ENCODE measurements at places on chromosomes 12 and 14.
A peak's percentile ranks its signal among the peaks of the same experiment; 100 is the strongest.

DNA sequence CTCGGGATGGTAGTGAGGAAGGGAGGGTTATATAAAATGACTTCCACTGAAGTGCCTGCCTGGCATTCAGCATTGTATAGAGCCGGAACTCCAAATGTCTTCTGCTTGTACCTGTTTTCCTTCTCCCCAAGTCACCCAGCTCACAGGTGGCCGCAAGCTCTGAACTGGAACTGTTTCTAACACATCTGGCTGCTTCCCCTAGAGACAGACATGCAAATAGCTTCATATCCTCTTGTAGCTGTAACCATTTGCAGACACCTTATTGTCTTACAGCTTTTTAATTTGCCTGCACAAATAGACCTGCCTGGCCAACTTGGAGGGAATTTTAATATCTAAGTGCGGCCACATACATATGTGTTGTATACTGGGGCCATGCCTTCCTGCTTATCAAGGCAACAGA, 126.0 kb downstream of the CHST11 start:
- DNase-seq = no peak

GRCh38 chr14:36130186-36130585, 46.3 kb downstream of the PTCSC3 start:
- no peak for DNase-seq

DNA sequence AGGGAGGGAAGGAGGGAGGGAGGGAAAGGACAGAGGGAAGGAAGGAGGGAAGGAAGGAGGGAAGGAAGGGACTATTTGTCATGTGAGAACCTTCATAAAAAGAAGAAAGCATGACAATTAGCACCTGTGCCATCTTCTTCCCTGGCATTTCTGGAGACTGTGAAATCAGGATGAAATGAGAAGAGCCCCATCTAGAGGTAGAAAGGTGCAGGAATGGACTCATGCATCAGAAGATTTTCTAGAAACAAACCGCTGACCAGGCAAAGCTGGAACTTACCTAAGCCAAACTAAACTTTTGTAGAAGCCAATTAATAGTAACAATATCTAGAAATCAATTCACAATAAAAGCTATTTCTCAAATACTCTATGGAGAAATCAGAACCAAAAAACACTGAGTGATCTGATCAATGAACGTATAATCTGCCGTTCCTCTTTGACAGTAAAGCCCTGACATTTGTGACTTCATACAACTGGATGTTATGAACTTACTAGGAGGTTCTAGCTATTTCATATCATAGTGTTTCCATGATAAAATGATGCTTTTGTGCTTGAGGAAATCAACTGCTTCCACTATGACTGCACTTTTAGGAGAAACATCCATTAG, 24.4 kb upstream of the CRACR2A start:
- no peak for DNase-seq

GRCh38 chr12:55839345-55840140, 3.2 kb downstream of the MMP19 start:
- no peak for DNase-seq

DNA sequence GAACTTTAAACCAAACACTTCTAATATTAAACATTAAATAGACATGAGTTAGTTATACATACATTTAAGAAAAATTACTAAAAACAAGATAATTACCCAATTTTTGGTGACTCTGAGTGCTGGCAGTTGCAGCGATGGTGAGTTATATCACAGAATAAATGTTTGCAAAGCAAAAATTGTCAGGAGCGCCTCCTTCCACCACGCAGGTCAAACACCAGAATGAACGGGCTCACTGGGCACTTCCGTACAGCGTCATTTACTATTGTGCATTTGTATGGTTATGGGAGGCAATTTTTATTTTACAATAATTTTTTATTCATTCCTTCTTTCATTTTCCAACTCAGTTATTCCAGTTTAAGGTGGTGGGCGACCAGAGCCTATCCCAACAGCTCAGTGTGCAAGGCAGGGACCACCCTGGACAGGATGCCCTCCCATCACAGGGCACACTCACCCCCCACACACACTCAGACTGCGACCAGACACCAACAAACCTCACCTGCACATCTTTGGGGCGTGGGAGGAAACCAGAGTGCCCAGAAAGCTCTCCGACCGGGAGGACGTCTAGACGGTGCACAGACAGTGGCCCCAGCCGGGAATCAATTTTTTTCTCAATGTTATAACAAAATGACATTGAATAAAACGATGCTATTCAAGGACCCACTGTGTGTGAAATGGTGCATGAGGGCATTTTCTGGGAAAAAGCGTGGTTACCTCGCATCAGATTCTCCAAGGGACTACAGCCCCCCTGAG, 67.2 kb downstream of the TESC start:
- DNase-seq = no peak

GRCh38 chr12:98399532-98399931, 115.9 kb upstream of the TMPO start:
- DNase-seq = peak; percentile 58

- DNase-seq = no peak
Measured at GRCh38 chr12:3885277-3886094, 12.3 kb upstream of the PARP11 start.

GRCh38 chr12:41485203-41485602, 297.1 kb downstream of the PDZRN4 start:
- no peak for DNase-seq

- DNase-seq = no peak
Measured at GRCh38 chr12:726281-727140, 25.9 kb upstream of the WNK1 start.

- no peak for DNase-seq
Measured at GRCh38 chr14:91606851-91607250, 96.7 kb upstream of the PPP4R3A start.

- no peak for DNase-seq
Measured at GRCh38 chr14:95543021-95543420, 8.2 kb downstream of the GLRX5 start.

- DNase-seq = no peak
Measured at GRCh38 chr12:14473707-14474287, 93.9 kb downstream of the PLBD1 start.

DNA sequence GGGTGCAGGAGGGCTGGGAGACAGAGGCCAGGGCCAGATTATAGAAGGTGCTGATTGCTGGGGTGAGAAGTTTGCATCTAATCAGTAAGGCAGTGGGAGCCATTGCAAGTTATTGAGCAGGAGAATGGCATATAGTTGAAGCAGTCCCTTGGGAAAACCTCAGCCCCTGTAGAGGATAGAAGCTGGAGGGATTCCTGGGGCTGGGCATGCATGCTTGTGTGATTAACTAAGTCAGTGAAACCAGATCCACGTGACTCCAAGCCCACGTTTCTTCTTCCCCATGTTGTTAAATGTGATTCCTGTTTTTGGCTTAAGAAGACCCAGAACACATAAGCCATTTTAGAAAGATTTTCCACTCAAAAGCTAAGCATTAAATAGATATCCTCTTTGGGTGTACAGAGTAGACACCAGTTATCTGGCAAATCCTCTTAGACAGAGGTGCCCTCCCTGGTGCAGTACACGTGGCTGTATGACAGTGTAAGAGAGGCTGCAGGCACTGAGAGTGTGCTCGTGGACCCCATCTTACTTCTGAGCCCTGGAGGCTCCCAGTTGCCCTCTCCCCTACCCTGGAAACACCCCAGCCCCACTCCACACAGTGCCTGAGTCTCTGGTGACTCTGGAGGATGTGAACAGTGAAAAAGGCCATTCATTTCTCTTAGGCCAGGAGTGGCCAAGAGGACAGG, 3.2 kb downstream of the C14orf132 start:
- no peak for DNase-seq

GRCh38 chr12:75890141-75890540, 141.4 kb downstream of the PHLDA1 start:
- no peak for DNase-seq

DNA sequence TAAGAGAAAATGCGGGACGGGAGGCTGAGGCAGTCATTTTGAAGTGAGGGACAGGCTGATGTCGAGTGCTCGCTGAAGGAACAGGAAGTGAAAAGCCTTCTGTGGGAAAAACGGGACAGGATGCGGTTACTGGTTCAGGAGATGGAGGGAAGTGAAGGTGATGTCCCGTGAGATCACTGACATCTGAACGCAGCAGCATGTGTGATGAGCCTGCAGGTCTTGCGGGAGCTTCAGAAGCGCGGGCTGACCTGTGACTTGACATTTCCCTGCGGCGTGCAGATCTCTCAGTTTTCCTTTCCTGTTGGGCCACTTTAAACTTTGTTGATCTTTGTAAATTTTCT, 77.8 kb downstream of the DDX51 start:
- no peak for DNase-seq

- DNase-seq = no peak
Measured at GRCh38 chr14:57634335-57634734, 140.7 kb upstream of the CCDC198 start.

- DNase-seq = no peak
Measured at GRCh38 chr14:55245657-55246268, 25.5 kb upstream of the FBXO34 start.

DNA sequence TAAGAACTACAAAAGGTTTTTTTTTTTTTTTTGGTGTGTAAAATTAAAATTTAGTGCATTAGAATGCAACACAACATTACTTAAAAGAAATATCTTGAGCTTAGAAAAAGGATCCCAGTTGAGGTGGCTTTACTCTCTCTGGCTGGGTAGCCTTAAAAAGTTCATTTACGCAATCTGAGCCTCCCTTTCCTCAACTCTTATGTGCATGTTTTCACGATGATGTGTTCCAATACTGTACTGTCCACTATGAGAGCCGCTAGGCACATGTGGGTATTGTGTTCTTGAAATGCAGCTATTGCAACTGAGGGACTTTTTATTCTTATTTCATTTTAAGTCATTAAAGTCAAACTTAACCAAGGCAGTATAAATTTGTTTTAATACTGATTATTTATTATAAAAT, 460.9 kb upstream of the SYT1 start:
- DNase-seq = no peak

DNA sequence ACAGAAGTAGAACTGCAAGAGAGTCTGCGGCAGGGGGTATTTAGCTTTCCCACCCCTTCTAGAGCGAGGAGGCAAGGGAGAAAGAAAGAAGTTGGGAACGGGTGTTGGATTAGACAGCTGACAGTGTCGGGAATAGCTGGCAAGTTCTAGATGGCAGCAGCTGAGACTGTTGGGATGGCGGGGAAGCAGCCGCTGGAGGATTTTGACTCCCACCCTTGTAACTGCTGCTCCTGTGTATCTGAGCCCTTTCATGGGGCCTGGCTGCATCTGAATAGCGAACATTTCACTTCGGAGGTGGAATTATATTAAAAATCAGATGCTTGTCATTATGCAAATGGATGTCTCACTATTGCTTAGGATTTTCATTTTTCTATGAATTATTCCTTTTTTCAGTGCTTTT, 104.6 kb downstream of the AACS start:
- DNase-seq = no peak

- DNase-seq = no peak
Measured at GRCh38 chr12:89103831-89104230, 248.5 kb downstream of the DUSP6 start.

GRCh38 chr12:77734214-77734883, 96.3 kb upstream of the NAV3 start:
- DNase-seq = no peak

GRCh38 chr12:94753036-94753679, 102.8 kb upstream of the TMCC3 start:
- no peak for DNase-seq

DNA sequence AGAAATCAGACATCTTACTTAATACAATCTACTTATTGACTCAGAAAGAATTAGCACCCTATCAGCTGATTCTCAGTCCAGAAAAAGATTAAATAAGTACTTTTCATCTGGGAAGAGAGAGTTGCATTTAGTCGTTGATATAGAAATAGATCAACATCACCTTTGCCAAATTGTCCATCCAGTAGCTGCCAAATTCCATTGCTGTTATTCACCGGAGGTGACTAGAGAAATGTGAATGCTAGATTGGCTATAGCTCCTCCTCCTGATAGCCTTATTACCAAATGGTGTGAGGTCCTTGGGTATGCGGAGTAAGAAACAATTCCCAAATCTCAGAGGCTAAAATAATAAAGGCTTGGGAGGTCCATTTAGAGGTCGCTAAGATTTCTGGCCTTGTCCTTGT, 723.3 kb upstream of the FLRT2 start:
- DNase-seq = no peak

GRCh38 chr14:23660290-23661226, 24.4 kb downstream of the DHRS2 start:
- no peak for DNase-seq

GRCh38 chr12:117148642-117149041, 41.6 kb downstream of the FBXO21 start:
- no peak for DNase-seq

- DNase-seq = no peak
Measured at GRCh38 chr12:132071830-132072384, 72.2 kb downstream of the DDX51 start.

GRCh38 chr14:73457924-73458182, 493 bp downstream of the NUMB start:
- no peak for DNase-seq

GRCh38 chr12:53053218-53054111, 3.6 kb downstream of the TNS2 start:
- no peak for DNase-seq

DNA sequence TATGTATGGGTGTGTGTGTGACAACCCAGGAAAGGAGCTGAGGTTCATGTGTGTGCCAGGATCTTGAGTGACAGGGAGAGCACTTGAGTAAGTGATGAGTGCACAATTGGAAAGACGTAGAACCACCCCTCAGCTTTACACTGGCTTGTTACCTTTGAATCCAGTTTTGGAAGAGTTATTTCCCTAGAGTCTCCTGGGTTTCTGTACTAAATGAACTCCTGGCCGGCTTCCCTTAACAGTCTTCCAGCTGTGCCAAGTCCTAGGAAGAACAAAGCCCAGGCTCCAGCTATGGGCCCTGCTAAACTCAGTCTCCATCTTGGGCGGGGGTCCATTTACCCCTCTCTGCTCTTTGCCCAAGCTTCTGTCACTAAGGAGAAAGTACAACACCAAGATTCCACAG, 19.7 kb upstream of the NR1H4 start:
- no peak for DNase-seq

DNA sequence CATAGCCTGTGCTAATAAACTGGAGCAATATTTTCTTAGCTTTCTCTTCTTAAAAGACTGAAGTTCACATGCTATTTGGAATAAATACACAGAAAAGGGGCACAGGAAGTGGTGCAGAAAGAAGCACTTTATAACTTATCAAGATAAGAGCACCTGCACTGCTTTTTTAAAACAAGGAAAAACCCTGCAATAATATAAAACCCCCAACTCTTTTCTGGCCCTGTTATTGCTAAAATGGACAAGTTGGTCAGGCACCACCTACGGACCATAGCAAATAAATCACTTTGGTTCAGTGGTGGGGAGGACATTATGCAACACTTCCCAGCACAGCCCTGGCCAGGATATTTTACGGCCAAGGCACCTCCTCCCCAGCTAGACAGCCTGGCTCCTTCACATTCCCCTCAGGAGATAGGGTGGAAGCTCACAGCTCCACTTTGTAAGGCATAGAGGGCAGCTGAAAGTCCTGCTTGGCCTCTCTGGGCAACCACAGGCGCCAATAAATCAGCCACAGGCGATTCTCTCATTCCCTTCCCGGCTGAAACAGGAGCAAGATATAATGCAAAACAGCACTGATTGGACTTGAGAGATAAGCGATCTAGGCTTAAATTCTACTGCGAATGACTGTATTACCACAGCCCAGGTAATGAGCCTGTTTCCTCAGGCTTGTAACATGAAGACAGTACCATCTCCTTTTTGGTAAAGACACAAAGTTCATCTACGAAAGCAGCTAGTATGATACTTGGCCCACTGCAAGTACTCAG, 2.0 kb downstream of the ZBTB25 start:
- no peak for DNase-seq

Measured in stimulated activated CD8-positive, alpha-beta memory T cell treated with anti-CD3 and anti-CD28 coated beads, Interleukin-15, amount 100 ng/mL, for 4 hours (primary cell).